ENCODE measurements at places on chromosomes 2 and 18.

DNA sequence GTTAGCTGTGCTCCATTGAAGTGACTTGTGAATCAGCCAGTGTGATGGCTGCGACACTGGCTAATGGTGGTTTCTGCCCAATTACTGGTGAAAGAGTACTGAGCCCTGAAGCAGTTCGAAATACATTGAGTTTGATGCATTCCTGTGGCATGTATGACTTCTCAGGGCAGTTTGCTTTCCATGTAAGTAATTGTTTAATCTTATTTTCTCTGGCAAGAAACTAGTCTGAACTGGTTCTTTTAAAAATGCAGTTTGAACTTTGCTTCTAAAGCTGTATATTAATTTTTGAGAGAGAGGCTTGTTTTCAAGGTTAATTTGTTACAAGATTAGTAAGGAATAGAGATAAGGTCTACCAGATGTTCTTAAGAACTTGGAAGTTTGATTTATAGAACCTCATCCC is 46.7 kb downstream of the GLS start:
- no peak for DNase-seq

DNA sequence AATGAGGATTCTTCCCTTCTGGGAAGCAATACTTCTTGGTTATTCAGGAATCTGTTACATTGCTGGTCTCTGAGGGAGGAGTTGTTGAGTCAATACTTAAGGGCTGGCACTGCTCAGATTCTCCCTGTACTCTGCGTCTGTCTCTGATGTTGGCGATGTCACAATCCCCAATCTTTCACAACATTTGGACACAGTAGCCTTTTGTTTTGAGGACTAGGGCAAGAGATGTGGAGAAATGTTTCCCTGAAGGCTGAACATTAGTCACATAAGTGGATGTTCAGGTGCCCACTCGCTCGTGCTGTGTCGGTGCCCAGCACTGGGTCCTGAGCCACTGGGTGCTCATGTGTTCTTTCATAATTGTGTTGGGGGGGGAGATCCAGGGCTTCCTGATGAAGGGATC is 55.0 kb downstream of the MAPK4 start:
- no peak for DNase-seq

GRCh38 chr2:151976945-151977353 is 121.9 kb downstream of the CACNB4 start:
- DNase-seq: no peak

GRCh38 chr18:1026930-1027329 is 122.3 kb downstream of the ADCYAP1 start:
- DNase-seq: no peak

GRCh38 chr2:13652531-13653313 is 936.0 kb downstream of the TRIB2 start:
- no peak for DNase-seq

DNA sequence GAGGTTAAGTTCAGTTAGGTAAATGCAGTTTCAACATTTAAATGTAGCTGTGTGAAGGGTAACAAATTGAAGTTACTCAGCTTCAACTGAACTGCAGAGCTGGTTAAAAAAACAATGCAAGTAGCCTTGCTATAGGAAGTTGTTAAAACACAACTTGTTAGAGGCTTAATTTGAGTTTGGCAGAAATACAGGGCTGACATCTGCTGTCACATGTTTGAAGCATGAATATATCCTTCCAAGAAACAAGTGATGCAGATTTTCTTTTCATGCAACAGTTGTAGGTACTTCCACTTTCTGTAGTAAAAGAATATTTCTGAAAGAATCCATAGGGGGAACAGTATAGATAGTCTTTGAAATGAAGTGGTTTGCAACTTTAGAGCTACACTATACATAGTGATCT is 208.7 kb upstream of the RASGRP3 start:
- no peak for DNase-seq

DNA sequence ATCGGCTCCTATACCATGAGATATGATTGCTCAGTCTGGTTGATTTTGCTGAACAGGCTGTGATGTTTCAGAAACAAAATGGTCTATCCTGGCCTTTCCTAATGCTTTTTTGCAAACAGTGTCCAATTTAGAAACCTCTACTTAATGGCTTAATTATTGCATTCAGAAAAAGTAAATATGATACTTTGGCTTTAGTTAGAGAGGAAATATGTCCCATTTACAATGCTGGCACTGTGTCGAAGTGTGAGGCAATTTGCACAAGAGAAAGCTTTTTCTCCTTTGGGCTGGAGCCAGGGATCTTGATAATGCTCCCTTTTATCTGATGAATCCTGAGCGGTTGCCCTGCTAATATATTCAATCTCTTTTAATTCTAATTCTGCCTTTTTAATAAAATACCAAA is 418.9 kb downstream of the EPHA4 start:
- DNase-seq: no peak

DNA sequence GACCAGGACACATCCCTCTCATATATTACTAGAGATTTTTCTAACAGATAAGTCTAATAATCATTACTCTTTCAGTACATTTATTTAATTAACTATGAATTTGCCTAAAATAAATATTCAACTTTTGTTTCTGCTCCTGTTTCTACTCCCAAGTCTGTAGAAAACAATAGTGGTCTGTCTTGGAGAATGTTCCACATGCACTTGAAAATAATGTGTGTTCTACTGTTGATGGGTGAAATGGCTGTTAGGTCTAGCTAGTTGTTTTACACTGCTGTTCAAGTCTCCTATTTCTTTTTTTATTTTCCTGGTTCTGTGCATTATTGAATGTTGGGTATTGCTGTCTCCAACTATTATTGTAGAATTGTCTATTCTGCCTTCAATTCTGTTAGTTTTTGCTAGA is 47.2 kb downstream of the SPOPL start:
- DNase-seq: no peak

DNA sequence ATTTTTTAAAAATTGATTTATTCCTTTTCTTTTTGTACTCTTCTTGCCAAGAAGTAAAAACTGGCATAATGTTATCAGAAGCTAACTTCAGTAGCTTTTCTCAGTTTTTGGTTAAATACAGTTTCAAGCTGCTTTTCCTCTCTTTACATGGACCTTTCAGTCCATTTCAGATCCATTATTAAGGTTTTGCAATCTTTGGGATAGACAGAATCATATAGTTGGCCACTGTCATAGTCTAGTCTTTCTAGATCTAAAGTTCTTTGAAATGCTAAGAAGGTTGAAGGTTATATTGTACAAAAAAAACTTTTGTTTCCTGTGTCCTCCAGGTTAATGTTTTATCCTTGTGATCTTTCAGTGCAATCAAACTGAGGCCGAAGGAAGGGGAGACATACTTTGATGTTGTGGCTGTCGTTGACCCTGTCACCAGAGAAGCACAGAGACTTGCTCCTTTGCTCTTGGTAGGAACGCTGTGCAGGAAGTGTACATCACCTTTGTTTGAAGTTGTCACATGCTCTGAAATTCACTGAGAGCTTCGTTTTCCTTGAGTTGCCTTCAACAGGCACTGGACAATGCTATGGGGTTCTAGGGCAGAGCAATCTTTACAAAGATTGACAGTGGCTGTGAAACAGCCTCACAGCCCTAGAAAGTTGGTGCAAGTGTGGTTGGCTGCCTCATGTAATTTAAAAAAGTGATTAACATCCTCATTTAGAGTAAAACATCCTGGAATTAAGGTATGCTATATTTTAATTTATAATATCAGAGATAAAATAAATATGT is 79.1 kb downstream of the UGGT1 start:
- DNase-seq: no peak

DNA sequence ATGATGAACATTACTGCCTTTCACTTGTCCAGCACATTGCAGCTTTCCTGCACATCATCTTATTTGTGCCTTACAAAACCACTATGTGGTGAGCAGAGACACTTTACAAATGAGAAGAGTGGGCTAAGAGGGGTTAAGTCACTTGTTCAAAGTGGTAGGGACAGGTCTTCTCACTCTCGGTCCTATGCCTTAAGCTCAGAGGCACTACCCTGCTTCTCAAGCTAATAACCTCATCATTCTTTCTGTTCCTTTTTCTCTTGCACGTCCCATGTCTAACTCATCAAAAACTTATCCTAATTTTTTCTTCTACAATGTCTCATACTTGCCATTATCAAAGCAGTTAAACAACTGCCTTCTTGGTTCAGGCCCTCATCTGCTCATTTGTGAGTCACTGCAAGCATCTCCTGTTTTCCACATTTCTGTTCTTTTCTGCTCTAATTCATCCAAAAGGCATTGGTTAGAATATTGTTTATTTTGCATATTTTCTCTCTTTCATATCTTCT is 21.9 kb upstream of the NCOA1 start:
- DNase-seq: no peak

- no peak for DNase-seq
These were observed 312.9 kb upstream of the REV1 start for GRCh38 chr2:99802734-99803133.

GRCh38 chr18:79203017-79203605 is 133.9 kb downstream of the ATP9B start:
- DNase-seq: no peak

- no peak for DNase-seq
These were observed 166.1 kb upstream of the ZNF521 start for GRCh38 chr18:25517881-25518715.

DNA sequence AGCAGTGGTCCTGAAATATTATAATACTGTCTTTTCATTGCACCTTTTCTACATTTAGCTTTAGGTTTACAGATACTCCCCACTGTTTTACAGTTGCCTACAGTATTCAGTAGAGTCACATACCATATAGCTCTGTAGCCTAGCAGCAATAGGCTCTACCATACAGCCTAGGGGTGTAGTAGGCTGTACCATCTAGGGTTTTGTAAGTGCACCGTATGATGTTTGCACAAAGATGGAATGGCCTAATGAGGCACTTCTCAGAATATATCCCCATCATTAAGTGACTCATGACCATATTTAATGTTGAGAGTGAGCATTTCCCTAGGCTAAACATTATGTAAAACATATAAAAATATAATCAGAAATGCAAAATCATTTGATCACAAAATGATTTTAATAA is 511.3 kb upstream of the RAB12 start:
- no peak for DNase-seq

DNA sequence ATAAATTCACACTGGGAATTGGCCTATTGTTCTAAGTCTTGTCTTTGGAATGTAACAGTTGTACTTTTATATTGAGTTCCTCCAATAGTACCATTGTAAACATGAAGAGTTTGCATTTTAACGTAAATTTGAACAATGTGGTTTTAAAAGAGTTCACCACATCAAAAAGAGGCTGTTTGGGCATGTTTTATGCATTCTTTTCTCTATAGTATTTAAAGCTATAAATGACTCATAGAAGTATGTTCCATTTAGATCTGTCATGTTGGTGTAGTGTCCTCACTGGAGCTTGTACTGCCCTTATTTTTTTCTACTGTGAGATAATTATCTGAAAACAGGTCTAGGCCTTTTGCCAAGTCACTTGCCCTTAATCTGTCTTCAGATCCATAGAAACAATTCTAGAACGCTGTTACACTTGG is 141.9 kb downstream of the RHBDD1 start:
- DNase-seq: no peak

- no peak for DNase-seq
These were observed 269.9 kb downstream of the MYT1L start for GRCh38 chr2:2061091-2061696.

DNA sequence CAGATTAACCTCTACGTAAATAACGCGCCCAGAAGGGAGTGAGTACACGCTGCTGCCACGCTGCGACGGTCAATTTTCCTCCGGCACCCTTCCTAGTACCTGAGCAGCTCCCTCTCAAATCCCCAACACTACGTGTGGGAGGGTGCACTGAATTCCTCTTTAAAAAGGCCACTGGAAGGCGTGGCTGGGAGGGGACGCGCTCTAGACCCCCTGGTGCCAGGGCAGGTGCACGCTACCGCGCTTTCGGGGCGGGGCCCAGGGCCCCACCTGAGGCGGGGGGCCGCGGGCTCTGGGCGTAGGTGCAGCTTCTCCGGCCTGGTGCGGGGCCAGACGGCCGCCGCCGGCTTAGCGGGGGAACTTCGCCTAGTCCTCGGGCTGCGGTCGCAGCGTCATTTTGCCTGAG is 668 bp upstream of the ANKRD12 start:
- DNase-seq: no peak

GRCh38 chr2:130832296-130832940 is 4.3 kb upstream of the ARHGEF4 start:
- no peak for DNase-seq

- DNase-seq: no peak
These were observed 406.9 kb downstream of the LNPK start for GRCh38 chr2:175595139-175595538.

DNA sequence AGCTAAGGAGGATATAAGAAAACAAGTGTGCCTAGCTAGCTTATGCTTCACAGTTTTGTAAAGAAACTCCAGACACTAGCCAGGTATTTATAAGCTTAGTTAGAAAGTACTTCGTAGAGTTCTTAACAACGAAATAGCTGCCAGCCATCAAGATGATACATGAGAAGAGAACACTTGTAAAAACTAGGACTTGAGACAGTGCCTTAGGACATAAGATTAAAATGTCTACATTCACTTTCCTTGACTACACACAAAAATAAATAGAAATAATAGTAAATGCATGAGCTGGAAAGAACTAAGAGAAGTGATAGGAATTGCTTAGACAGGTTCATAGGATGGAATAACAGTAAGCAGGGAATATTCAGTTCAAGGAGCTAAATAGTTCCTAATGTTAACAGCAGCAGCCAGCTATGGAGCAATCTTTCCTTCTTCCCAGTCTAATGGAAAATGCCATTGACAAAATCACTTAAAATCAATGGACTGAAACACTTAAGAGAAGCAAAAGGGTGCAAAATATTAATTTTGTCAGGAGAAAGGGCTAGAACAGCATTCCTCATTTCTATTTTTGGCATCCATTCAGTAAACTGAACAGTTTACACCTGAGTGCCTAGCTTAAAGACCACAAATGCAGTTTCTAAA is 186.6 kb downstream of the PDE11A start:
- DNase-seq: no peak

GRCh38 chr18:8963876-8964275 is 138.6 kb upstream of the NDUFV2 start:
- no peak for DNase-seq

GRCh38 chr18:79930020-79930642 is 21.3 kb downstream of the SLC66A2 start:
- DNase-seq: no peak

DNA sequence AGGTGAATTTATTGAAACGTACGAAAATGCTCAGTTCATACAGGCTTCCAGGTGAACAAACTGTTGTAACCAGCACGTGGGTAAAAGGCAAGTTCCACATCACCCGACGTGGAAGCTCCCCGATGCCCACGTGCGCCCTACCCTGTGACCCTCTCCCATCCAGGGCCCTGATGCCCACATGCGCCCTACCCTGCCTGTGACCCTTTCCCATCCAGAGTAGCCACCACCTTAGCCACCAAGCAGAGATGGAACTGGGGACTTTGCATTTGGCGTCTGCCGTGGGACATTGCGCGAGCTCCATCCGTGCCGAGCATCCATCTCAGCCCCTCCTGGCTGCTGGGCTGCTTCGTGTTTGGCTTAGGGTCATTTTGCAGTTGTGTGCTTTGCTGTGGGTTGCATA is 37.5 kb downstream of the ANO7 start:
- no peak for DNase-seq
